ENCODE measurements at places on chromosomes 5 and 9.

GRCh38 chr5:67209141-67209771 is 12.7 kb upstream of the CD180 start:
- DNase-seq: no peak

DNA sequence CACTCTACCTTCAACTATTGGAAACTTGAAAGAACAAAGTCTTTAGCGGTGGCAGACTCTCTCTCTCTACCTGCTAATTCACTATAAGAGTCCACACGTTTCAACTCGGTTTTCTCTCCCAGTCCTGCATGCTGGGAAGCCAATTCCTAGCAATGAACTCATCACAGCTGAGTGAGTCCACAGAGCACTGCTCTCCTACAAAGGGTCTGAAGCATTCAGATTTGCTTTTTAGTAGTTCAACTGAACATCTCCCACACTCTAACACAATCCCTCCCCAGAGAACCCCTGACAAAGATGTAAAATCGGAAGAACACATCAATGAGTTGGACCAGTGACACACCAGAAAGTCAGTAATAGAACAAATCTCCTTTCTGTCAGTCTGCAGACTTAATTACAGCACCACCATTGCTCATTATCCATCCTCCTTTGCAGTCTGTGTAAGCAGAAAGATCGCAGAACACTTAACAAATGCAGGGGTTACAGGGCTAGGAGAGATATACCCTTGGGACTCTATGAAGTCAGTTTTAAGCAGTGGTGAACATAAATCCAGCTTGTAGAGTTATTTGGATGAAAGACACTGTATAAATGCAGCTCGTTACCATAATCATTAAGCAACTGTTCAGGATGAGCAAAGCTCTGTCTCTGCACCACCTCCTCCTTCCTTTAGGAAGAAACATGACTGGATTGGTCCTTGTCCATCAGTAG is 353.4 kb upstream of the GRIA1 start:
- no peak for DNase-seq

- no peak for DNase-seq
These were observed 2.1 kb upstream of the RFESD start for GRCh38 chr5:95644351-95645042.

DNA sequence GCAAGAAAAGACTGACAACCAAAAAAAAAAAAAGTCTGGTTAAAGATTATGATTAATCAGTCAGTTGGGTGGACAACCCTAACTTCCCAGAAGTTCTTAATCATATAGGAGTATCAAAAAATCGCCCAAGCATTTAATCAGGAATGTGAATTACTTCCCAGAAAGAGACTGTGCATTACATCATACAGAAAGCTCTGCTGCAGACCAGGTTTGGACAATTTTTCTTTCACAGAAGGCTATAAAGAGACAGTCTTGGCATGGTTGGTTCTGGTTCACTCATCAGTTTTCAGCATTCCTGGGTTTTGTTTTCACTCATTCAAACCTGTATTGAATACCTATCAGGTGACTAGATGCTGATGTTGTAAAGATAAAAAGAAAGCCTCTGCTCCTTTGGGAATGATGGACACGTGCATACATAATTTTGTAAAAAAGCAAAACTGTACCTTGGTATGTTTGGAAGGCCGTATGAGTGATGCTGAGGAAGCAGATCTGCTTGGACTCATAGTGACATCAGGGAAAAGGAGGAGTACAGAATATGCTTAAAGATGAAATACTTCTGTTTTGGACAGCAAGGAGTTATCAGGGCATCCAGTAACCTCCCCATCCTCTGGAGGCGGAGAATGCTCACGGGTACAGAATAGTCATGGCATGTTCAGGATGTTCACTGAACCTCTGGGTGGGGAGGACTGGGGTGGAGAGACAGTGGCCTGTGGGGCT is 178.4 kb downstream of the GNA14 start:
- DNase-seq: no peak

DNA sequence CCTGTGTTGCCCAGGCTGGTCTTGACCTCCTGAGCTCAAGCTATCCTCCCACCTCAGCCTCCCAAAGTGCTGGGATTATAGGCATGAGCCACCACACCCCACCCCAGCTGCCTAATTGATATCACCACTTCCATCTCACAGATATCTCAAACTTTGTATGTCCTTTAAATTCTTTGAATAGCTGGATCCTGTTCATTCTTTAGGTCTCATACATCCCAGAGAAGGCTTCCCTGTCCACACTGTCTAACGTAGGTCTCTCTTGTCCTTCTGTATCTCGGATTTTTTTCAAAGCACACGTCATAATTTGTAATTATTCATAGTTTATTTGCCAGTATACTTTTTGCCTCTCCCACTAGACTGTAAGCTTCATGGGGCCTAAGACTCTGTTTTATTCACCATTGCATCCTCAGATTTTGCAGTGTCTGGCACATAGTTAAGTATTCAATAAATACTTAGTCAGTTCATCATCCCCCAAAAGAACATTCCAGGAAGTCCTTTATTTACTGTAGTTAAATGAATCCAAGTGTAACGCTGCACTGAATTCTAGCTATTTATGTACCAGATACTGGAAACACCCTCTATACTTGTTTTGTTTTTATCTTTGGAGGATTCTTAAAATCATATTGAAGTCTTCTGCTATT is 10.5 kb downstream of the ARSK start:
- no peak for DNase-seq

DNA sequence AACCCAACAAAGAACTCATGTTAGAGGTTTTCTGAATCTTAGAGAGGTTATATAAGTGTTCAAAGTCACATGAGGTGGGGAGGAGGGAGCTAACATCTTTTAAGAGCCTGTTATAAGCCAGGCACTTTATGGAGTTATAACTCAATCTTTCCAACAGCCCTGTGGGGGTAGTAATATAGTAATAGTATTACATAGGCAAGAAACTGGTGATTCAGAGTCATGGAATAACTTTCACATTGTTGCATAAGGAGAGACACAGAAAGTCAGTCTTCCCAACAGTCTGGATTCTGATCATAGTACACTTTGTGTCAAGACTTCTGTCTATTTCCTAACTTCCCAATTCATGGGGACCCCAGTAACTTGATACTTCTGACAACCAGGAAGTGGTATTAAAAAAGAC is 89.2 kb downstream of the ACER2 start:
- no peak for DNase-seq

GRCh38 chr5:95284572-95285408 is at the start of gene MCTP1:
TSS of gene MCTP1 (minus strand) at chr5:95285094.
- DNase-seq: no peak

- no peak for DNase-seq
These were observed 38.0 kb downstream of the MTMR12 start for GRCh38 chr5:32274548-32275395.

DNA sequence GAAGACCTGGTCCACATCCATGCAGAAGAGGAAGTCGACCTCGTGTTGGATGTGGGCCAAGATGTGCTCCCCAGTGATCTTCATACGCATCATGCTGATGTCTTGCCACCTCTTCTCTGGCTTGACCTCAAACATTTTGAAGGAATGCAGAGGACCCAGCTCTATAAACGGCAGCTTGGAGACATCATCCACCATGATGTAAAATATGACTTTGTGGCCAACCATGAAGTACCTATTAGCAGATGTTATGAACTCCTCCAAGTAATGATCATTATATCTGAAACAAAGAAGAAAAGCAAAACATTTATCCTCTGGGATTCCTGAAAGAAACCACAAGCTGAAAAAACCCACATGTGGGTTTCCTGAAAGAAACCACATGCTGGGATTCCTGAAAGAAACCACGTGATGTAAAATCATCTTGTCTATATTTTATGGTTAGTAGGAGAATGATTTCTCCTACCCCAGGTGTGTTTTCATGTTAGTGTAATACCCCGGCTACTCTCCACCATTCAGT is 52.3 kb downstream of the GGTA1 start:
- DNase-seq: no peak

GRCh38 chr9:126687930-126688461 is 74.3 kb downstream of the LMX1B start:
- no peak for DNase-seq

GRCh38 chr9:101421653-101422065 is 13.9 kb downstream of the ALDOB start:
- no peak for DNase-seq

DNA sequence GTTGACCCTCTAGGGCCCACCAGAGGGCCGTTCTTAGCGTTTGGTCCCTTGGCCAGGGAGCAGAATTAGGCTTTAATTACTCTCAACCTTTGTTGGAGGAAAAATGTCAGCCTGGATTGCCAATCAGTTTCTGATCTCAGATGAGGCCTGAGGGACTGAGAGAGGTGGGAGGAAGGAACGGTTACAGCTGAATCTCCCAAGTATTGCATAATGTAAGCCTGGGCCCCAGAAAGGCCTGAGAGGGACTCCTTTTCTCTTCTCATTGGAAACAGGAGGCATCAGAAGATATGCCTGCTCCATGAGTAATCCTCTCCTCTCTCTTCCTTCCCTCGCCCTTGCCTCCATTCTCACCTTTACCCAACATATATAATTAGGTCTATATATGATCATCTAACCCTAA is 105.7 kb downstream of the INSYN2B start:
- DNase-seq: no peak

DNA sequence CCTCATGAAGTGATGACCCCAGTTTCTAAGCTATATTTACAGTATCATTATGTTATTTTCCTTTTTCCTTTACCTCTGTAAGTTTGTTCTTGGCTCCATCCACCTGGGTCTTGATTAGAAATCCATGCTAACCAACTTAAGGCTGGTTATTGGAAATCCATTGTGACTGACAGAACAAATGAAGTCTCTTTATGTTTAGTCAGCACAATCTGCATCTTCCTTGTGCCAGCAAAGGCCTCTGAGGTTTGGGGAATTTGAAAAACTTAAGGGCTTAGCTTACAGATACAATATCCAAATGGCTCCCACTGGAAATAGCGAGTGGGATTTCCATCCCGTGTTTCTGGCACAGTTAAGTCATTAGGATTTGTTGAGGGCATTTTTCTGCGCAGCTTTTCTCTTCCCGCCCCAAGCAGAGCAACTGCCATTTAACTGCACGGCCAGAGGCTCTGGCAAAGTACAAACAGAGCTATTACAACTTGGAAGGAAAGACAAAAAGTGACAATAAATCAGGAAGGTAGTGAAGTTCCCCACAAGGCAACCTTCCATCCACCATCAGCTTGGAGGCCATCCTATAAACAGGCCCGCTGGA is 64.2 kb downstream of the DCP2 start:
- no peak for DNase-seq

- no peak for DNase-seq
These were observed 173.3 kb downstream of the PSAT1 start for GRCh38 chr9:78470216-78470615.

- DNase-seq: no peak
These were observed 19.1 kb downstream of the GLRA1 start for GRCh38 chr5:151905557-151905961.

DNA sequence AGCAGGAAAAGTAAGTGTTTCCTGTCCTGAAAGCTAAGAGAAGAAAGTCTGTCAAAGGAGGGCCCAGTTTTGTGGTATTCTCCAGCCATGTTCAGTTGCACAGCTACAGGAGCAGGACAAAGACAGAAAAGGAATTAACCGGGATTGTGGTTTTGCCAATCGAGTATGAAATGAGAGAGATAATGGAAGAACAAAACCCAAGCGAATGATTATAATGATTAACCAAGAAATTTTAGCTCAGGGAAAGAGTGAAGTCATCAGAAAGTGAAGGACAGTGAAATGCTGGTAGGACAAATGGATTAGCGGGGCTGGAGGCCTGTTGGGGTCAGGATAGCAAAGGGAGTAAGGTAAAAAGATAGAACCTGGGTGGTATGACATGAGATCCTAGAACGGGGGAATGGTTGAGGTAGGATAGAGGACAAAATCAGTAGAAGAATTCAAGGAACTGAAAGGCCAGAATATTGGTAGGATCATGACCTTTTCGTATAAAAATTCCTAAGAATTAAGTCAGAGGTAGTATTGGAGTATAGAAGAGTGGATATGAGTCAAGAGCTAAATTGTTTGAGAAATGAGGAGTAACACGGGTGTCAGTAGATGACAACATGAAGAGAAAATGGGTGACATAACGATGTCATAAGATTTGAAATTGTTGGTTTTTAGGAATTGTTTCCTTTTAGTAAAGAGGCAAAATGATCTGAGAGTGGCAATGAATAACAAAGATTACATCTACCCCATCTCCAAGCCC is 52.8 kb downstream of the DIAPH1 start:
- no peak for DNase-seq

DNA sequence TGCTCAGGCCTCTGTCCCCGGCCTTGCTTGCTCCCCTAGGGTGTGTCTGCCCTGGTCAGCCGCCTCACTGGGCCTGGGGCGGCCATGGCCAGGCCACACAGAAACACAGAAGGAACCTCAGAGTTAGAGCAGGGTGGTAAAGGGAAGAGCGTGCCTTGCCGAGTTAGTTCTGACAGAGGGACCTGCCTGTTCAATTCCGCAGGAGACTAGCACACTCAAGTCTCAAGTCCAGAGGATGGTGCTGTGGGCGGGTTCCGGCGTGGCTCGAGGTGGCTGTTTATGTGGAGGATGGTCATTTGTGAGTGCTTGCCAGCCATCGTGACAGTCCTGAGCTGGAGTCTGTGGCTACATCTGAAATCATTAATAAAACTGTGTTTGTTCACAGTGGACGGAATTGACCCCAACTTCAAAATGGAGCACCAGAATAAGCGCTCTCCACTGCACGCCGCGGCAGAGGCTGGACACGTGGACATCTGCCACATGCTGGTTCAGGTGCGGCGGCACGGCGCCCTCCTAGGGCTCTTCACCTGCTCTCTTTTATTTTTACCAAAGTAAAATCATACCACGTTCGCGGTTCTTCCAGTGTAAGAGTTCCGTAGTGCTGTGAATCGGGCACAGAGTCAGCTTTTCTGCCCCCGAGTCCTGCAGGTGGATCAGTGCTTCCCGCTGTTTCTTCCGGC is 95.5 kb upstream of the CACNA1B start:
- DNase-seq: no peak

GRCh38 chr5:55344392-55344992 is 36.7 kb downstream of the MTREX start:
- peak; percentile 30 for DNase-seq

DNA sequence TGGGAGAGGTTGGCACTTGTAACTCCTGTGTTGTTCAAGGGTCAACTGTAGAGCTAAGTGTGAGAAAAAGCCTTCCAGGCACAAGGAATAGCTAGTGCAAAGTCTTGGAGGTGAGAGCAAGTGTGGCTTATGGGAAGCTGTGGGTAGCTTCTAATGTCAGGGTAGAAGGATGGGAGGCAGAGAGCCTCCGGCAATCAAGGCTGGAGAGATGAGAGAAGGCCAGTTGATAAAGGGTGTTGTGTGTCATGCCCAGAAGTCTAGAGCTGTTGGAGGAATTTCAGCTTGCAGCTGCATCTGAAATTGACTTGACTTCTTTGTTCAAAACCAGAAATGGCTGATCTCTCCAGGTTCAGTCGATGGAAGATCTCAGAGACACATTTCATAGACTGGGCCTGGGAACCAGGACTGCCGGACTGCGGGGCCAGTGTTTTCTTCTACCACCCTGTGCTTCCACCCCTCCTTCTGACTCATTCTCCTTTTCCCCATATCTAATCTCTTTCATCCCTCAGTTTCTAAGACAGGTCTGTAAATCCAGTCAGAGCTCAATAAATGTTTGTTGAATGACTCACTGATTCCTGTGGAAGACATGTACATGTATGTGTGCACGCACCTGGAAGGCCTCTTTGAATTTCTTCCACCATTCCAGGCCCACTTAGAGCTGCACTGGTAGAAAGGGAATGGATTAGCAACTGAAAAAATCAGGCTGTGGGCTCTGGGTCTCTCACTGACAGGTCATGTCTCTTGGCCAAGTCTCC is 67.8 kb upstream of the KLF4 start:
- DNase-seq: no peak

- no peak for DNase-seq
These were observed 38.4 kb downstream of the CDKL3 start for GRCh38 chr5:134328619-134329018.

GRCh38 chr5:23730023-23730422 is 222.6 kb downstream of the PRDM9 start:
- no peak for DNase-seq

- no peak for DNase-seq
These were observed 18.7 kb downstream of the CAST start for GRCh38 chr5:96680759-96681470.
